ENCODE measurements at places on chromosomes 3 and 15. TPM values are rescaled to one million over a fixed set of nuclear protein-coding genes. Genes with fewer than 3 reads are reported as not detected.

Gene NCBP2
- total RNA-seq = 44.6 TPM

Gene C3orf22
- not detected for total RNA-seq

Gene ZNF860
- 2.3 TPM for total RNA-seq

Gene CCR8
- total RNA-seq = not detected

Gene ITIH1
- total RNA-seq = 2.6 TPM

Gene NUTM1
- not detected for total RNA-seq

Gene SCN11A
- 0.29 TPM for total RNA-seq

Gene BCL2A1
- total RNA-seq = 4.5 TPM

Gene HEXA
- total RNA-seq = 84.0 TPM

Gene CPEB1
- total RNA-seq = 5.0 TPM

Gene RAD54L2
- 20.0 TPM for total RNA-seq

Gene TF
- 1.0 TPM for total RNA-seq

Gene EOMES
- 0.24 TPM for total RNA-seq

Gene PIGZ
- 6.4 TPM for total RNA-seq

Gene HRG
- total RNA-seq = not detected

Gene FBXL2
- 10.1 TPM for total RNA-seq

Gene FGF7
- 125 TPM for total RNA-seq

Gene TEX55
- not detected for total RNA-seq

Gene TMEM40
- total RNA-seq = not detected

Gene SLC28A2
- total RNA-seq = not detected

Gene KLHL40
- not detected for total RNA-seq

Measured in posterior vena cava (tissue), 2 donors.